ENCODE measurements at places on chromosomes 3 and 15.
A peak's percentile ranks its signal among the peaks of the same experiment; 100 is the strongest.

DNA sequence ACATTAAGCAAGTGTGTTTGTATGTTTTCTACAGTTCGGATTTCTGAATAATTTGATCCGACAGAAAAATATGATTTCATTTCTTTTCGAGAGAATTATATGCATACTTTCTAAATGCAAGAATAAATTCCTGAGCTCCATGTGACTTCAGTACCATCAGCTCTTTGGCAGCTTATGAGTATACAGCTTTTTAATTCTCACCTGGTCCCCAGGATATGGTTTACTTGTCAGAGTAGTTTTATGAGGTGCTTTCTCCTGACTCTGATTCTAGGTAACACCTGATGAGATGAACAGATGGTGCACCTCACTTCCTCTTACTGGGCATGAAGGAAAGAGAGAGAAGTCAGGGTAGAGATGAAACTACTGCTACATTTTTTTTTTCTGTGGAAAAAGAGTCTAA is 3.1 kb downstream of the HGD start:
- no peak for DNase-seq

- no peak for DNase-seq
Observed at GRCh38 chr3:71646971-71647370, 63.4 kb upstream of the FOXP1 start.

- DNase-seq: no peak
Observed at GRCh38 chr3:72044231-72044855, 259.4 kb upstream of the PROK2 start.

- no peak for DNase-seq
Observed at GRCh38 chr15:92460023-92460422, 66.3 kb downstream of the ST8SIA2 start.

- no peak for DNase-seq
Observed at GRCh38 chr3:99781761-99782160, 35.9 kb upstream of the CMSS1 start.

- DNase-seq: no peak
Observed at GRCh38 chr15:79310612-79310984, 314 bp upstream of the TMED3 start.

DNA sequence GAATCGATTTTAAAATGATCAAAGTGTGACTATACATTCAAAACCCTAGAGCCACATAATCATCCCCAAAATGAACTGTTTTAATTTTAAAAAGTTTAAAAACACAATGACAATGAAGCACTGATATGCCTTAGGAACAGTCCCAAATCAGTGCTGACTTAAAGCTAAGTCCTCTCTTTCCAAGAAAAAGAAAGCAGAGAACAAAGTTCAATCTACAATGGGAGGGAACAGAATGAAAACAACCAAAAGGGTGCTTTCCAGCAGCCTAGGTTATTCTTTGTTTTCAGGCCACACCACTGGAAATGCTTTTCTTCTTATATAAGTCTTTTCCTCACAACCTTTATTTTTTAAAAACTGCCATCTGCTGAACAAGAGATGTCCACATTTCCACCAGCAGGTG is 7.2 kb upstream of the STIMATE start:
- DNase-seq: no peak

DNA sequence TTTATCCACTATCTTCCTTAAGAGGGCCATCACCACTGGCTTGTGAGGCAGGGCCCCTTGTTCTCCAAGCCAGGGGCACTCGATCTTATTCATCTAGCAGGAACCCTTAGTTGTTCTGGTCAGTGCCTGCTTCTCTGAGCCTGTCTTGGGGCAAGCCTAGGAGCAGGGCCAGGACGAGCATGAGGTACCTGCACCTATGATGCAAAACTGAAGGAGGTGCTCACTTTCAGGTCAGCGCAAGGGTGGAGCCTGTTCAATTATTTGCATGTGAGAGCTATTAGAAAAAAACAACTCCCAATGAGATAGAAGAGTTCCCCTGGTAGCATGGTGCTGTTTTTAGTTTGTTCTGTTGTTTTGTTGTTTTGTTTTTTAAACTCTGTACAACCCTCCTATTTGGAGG is 5.0 kb upstream of the CD276 start:
- DNase-seq: no peak

DNA sequence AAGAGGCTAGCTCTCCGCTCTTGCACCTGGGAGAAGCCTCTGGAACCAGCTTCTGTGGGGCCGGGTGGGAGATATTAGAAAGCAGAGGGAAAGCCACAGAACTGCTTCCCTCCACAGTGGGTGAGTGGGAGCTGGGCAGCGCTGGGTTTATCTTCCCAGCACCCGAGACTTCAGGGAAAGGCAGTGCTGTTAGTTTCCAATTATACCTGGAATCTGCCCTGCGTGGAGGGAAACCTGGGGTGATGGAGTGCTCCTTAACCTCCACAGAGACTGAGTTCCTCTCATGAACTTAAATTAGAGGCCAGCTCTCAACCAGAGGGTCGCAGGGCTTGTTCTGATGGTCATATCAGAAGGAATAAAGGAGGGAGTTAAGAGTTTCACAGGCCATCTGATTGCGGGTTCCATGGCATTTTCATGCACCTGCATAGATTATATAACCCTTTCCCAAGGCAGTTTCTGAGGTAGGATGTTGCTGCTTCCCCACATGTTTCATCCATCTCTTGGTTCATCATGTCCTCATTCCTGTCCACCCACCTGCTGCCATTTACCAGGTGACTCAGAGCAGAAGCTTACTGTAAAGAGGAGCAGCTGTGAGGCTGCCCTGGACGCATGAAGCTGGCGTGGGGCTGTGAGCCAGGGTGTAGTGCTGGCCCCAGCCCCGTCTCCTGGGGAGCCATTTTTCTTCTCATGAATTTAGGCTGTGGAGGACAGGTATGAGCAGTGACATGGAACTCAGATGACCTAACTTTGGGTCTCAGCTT is 42.5 kb downstream of the CA12 start:
- DNase-seq: no peak

GRCh38 chr3:134374105-134374790 is at the start of gene AMOTL2:
Gene AMOTL2 (minus strand): TSS chr3:134374447. CDS start chr3:134371433, 3,014 bp downstream.
- no peak for DNase-seq

DNA sequence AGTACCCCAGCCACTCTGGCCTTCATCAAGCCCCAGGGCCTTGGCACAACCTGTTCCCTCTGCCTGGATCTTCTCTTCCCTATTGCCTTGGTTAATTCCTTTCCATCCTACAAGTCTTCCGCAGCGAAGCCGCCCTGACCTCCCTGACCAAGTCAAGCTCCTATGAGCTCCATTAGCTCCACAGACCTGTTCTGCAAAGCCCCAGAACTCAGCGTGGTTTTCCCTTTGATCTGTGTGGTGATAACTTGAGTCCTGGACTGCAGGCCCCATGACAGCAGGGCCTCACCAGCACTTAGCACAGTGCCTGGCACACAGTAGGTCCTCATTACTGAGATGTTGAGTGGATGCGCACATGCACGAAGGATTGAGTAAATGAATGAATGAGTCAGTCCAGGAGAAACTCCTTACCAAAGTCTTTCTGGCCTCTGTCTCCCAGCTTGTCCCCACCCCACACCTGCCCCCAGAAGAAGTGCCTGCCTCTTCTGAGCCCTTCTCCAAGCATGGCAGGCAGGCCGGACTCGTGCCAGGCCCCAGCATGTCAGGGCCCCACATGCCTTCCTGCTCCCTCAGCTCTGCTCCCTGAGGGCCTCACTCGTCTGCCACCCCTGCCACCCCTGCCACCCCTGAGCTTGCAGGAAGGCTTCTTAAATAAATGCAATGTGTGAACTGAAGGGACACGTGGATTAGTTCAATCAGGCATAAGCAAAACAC is 6.3 kb downstream of the ANPEP start:
- no peak for DNase-seq

DNA sequence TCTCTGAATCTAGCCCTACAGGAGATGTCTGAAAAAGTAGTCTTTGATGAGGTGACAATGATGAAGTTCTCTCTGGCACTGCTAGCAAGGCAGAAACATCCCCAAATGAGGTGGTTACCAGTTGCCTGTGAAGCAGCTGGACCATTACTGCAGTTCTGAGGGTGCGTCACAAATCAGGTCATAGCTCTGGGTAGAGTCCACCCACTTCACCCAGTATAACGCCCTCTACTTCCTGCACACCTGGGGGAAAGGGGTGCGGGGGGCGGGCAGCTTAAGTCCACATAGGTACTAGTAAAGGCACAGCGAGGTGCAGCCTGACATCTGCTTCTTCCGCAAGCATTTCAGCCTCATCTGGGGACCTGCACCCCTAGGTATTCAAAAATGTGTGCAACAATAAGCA is 13.4 kb upstream of the SATB1 start:
- peak; percentile 54 for DNase-seq

DNA sequence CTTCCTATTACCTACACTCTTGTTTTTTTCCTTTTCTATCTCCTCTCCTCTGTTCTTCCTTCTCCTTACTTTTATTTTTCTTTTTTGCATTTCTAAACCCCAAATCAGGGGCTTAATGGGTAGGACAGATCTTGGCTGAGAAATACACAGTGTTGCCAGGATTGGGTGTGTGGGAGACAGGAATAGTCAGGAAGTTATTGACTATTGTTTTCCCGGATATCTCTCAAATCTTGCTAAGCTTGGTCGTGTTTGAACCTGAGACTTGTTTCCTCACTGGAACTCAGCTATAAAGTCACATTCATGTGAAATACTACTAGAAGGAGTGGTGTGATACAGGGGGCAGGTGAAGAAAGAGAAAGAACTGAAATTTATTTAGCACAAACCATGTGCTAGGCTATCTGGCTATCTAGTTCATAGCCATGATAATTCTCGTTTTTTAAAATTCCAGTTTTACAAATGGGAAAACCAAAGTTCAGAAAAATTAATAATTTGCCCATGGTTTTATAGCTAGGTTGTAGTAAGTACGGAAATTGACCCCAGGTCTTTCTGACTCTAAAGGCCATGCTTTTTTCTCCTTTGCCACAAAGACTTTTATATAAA is 343.2 kb upstream of the UMPS start:
- no peak for DNase-seq

DNA sequence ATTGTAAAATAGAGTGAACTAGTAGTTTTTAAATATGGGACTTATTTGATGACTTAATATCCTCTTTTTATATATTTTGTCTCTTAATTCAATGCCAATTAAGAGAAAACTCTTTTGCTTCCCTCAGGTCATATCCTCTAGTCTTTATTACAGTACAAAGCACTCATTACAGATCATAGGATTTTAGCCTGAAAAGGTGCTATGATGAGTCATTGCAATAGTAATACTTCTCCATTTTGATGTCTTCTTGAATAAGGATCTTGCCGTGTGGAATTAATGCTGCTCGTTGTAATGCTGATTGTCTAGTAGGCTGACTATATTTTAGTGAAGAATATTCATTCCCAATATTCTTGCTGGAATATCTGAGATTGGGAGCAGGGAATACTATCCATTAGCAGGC is 612.2 kb upstream of the GOLIM4 start:
- DNase-seq: no peak

DNA sequence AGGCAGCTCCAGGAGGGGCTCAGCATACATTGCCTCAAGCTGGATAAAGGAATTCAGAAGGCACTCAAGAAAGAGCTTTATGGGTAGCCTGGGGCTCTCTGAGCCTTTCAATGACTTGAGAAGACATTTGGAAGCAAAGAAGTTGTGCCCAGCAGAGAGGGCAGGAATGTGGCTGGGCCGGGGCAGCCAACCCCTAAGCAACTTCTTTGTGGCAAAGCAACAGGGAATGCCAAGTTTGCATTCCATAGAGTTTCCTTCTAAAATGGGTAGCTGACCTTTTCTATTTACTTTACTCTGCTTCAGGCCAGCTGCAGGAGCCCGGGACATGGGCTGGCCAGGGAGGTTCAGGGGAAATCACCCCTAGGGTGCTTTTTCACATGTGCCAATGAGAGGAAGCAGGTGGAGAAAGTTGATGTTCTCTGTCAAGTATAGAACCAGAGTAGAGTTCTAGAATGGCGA is 45.6 kb downstream of the CCDC12 start:
- no peak for DNase-seq

- DNase-seq: no peak
Observed at GRCh38 chr3:188523291-188523690, 369.3 kb downstream of the LPP start.

DNA sequence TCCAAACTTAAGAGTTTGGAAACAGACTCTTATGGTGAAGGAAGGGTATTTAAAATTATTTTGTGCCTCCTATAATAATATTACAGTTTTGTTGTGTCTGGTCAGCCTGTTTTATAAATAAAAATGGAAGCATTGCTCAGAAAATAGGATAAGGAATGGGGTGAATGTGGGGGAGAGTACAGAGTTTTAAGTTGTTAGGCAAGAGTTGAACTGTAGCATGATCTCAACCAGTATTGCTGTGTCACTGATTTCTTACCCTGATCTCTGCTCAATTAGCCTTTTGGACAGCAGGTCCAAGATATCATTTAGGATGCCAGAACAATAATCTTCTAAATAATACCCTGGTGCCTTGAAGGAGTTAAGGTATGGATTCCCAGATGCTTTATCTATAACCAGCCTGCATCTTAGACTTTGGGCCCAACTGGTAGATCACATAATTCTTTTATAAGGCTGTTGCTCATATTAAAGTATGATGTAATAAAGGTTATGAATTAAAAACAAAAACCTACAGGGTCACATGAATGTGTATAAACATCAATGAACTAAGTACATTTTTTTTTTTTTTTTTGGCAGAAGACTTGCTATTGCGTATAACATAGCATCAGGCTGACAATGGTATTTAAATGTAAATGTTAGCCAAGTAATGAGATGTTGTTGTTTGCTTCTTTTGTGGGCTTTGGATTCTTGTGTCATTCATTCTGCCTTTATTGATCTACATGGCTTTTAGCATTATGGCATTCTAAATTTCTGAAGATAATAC is 70.0 kb downstream of the MITF start:
- DNase-seq: no peak

- DNase-seq: no peak
Observed at GRCh38 chr15:73862276-73862675, 11.1 kb upstream of the TBC1D21 start.

GRCh38 chr3:9903238-9903624 is 583 bp downstream of the IL17RE start:
- no peak for DNase-seq

- no peak for DNase-seq
Observed at GRCh38 chr3:29064085-29064484, 216.8 kb upstream of the RBMS3 start.

DNA sequence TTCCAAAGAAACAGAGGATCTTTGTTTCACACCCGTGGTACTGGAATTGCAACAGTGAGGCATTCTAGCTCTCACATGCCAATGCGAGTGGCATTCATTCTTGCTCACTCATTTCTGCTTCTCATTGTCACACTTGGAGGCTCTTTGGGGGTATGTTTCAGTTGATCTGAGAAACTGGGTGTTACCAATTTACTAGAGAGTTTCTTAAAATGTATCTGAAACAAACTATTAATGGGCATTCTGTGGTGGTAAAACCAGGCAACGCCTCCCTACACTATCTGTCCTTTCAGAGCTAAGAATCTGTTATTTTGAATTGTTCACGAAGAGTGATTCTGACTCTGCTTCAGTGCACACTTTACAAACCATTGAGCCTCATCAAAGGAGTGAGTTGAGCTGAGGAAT is 140.6 kb upstream of the BHLHE40 start:
- DNase-seq: no peak

- no peak for DNase-seq
Observed at GRCh38 chr3:43024181-43024885, 45.2 kb downstream of the GASK1A start.

- no peak for DNase-seq
Observed at GRCh38 chr3:155683344-155683720, 61.5 kb downstream of the PLCH1 start.
